ENCODE measurements at places on chromosomes 6 and 20.

DNA sequence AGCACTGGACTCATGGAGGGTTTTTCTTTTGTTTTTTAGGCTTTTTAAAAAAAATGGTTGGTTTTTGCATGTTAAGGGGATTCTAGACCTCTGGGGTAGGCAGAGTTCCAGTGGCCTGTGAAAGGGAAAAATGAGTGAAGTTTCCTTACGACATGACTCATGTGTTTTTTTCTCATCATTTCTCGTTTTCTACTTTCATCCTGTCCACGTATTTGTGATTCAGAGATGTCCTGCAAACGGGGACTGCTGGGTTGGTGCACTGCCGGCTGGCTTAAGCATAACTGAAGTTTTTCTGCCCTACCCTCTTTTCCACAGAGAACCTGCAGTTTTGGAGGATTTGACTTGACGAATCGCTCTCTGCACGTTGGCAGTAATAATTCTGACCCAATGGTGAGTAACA is 182.3 kb downstream of the SASH1 start:
- no peak for DNase-seq

GRCh38 chr6:21748343-21749056 is 154.9 kb downstream of the SOX4 start:
- no peak for DNase-seq

DNA sequence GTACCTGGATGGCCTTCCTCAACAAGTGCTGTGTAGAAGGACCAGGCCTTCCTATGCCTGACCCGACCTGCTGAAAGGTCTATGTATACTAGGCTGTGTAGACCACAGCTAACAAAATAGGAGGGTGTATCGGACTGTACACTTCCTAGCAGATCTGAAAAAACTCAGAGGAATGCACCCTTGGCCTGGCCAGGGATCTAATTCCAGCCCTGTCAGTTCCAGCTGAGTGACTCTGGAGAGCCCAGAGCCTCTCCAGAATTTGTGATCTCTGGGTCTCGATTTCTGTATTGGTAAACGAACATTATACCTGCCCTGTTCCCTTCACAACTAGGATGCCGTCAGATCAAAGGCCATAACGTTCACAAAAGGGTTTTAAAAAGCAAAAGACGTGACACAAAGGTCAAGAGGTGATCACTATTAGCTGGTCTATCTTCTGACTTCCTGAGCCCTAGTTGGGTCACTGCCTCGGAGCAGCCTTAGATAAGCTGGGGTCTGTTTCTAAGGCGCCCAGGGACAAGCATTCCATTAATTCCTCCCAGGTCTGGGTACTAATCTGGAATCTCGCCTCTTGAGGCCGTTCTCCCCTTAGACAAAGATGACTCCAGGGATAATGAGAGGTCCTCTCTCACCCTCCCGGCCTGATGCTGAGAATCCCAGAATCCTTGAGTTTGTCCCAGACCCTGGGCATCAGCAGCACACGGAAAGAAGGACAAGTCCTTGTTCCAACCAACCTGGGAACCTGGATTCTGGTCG is 13.9 kb downstream of the MTCH1 start:
- no peak for DNase-seq

- no peak for DNase-seq
Measured at GRCh38 chr20:10217721-10218410, 764 bp upstream of the SNAP25 start.

Measured in glomerular endothelial cell (primary cell).